ENCODE measurements at places on chromosomes 13 and 19. TPM values are rescaled to one million over a fixed set of nuclear protein-coding genes. Genes with fewer than 3 reads are reported as not detected.

GRCh38 chr19:17164639-17165038 is 50.5 kb upstream of the USE1 start:
- DNase-seq, result no peak
- peaks cover 42% of the 10 kb centered on the region for H3K36me3 ChIP-seq
- no peak overlapping the region for H3K4me3 ChIP-seq
- H3K27me3 ChIP-seq, result no peaks in the 10 kb centered on the region

DNA sequence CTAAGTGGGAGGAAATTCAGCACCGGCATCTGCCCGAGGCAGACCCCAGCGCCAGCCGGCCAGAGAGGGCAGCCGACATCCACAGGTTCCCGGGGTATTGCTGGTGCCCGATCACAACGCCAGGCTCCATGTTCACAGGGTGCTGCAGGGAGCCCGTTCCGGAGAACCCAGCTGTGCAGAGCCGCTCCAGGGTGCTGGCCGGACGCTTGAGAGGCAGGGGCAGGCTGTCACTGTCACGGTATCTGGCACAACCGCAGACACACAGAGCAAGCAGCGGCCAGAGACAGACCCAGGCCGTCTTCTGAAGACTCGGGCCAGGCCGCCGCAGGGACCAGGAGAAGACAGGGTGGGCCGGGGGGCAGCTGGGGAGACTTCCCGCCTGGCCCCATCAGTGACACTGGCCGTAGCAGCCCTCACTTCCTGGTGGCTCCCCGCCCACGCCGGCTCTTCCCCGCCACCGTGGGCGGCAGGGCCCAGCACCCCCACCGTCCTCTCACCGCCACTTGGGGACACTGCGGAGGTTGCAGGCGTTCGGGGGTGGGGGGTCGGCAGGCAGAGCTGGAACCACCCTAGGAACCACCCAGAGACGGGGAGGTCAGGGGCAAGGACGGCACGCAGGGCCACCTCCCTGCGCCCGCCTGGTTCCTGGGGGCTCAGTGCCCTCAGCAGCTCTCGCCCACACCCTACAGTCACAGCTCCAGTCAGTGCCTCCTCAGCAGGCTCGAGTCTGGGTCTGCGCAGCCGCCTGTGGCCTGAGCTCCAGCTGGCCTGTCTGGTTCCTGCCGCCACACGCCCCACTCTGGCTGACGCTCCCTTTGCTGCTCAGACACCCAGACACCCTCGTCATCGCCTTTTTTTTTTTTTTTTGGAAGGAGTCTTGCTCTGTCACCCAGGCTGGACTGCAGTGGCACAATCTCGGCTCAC is 3.8 kb downstream of the RNF126 start:
- H3K27ac ChIP-seq, result peak overlapping the region; percentile 96
- peaks cover 64% of the 10 kb centered on the region for H3K4me1 ChIP-seq
- DNase-seq, result peak; percentile 44
- peak overlapping the region; percentile 83 for H3K4me3 ChIP-seq
- peaks cover 6% of the 10 kb centered on the region for H3K36me3 ChIP-seq
- no peaks in the 10 kb centered on the region for H3K27me3 ChIP-seq

The MRPL57 gene
- total RNA-seq, result 22.8 TPM

GRCh38 chr13:62130062-62130970 is 714.7 kb upstream of the PCDH20 start:
- H3K4me3 ChIP-seq, result no peak overlapping the region
- H3K27me3 ChIP-seq, result no peaks in the 10 kb centered on the region
- no peaks in the 10 kb centered on the region for H3K36me3 ChIP-seq
- DNase-seq, result no peak
- no peaks in the 10 kb centered on the region for H3K4me1 ChIP-seq

GRCh38 chr13:99995104-99995588 is 13.6 kb downstream of the ZIC2 start:
- no peak for DNase-seq
- no peaks in the 10 kb centered on the region for H3K36me3 ChIP-seq
- peaks cover 12% of the 10 kb centered on the region for H3K4me1 ChIP-seq
- H3K27ac ChIP-seq, result no peak overlapping the region

DNA sequence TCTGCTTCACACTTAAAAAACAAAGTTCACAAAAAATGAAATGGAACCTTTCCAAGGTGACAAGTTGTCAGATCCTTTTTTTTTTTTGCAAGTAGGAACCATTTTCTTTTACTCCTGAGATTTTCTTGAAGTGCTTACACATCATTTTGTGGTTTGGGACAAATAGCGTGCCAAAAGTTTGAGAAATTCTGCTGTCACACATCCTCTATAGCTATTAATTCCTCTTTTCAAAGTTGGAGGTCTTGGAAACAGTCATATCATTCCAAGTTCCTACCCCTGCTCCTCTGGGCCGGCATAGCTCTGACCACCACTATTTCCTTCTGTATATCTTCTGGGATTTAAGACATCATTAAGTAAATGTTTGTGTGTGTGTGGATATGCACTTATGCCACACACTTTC is 421.6 kb upstream of the SLC10A2 start:
- no peaks in the 10 kb centered on the region for H3K36me3 ChIP-seq
- no peak for DNase-seq
- H3K27ac ChIP-seq, result no peak overlapping the region
- H3K4me3 ChIP-seq, result no peak overlapping the region
- no peaks in the 10 kb centered on the region for H3K4me1 ChIP-seq

DNA sequence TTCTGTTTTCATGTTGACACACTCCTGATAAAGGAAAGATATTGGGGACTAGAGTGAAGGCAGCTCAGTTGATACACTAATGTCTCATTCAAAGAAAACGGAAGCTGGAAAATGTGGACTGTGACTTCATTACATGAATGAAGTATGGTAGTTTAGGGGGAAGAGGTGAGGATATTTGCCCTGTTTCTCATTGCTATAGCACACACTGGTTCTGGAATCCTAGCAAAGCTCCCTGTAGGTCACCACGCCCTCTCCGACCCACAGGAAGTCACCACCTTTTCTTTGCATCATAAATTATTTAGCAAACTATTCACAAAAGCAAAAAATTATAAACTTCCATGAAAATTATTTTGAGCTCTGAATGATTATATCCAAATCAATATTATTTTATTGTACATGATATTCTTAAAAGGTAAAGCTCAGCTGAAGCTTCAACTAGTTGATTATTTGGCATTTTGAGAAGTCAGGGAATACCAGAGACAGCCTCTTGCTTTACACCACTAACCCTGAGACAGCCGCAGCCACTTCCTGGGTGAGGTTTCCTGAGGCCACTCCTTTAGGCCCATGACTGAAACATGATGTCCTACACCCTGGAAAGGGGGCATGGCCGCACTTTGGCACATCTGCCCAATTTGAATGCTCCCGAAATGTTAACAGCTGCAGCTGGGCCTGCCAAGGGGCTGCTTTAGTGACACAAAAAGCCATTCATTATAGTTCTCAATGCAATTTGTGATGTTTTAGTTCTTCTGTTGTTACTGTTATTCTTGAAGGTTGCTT is 50.0 kb upstream of the WDFY2 start:
- no peaks in the 10 kb centered on the region for H3K27me3 ChIP-seq
- H3K4me3 ChIP-seq, result no peak overlapping the region
- H3K27ac ChIP-seq, result peak overlapping the region; percentile 31

The IL12RB1 gene
- 42.1 TPM for total RNA-seq

GRCh38 chr19:6888967-6889366 is 1.6 kb downstream of the ADGRE1 start:
- H3K27ac ChIP-seq, result no peak overlapping the region
- no peaks in the 10 kb centered on the region for H3K36me3 ChIP-seq
- no peak overlapping the region for H3K4me3 ChIP-seq

DNA sequence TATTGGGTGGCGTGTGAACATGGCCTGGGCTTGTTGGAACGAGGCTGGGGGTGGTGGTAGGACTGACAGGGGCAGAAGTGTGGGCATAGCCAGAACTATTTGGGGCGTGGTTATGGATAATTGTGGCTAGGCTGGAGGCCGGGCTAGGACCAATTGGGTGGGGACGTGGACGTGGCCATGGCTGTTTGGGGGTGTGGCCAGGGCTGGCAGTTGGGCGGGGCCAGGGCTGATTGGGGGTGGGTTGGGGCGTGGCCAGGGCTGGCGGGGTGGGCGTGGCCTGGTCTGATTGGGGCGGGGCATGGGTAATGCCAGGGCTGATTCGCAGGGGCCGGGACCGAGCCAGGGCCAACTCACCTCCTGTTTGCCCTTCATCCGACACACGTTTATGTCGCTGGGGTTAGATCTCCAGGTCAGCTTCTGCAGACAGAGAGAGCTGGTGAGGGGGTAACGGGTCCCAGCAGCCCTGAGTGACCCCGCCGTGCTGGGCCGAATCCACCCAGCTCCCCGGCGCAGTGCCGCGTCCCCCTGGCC is 2.8 kb downstream of the SEMA6B start:
- H3K36me3 ChIP-seq, result no peaks in the 10 kb centered on the region
- H3K27ac ChIP-seq, result no peak overlapping the region
- no peaks in the 10 kb centered on the region for H3K4me1 ChIP-seq
- no peak for DNase-seq

GRCh38 chr19:57269515-57270250 is 10.6 kb upstream of the ZNF460 start:
- no peak overlapping the region for H3K4me3 ChIP-seq
- DNase-seq, result no peak
- no peaks in the 10 kb centered on the region for H3K36me3 ChIP-seq
- no peak overlapping the region for H3K27ac ChIP-seq
- no peaks in the 10 kb centered on the region for H3K4me1 ChIP-seq

DNA sequence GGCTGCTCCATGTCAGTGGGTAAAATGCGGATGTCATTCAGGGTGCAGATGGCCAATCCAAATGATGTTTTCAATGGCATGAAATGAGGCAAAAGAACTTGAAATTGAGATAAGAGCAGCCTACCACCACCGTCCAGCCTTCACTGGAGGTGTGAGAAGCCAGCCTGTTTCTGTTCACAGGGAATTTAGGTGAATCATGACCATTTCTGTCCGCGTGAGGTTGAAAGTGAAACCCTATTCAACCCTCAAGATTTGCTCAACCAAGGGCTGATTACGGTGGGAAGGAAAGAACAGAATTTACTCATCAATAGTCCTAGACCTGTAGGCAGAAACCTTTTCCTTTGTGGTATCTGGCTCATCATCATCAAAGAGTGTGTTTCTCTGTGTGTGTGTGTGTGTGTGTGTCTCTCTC is 370.7 kb downstream of the COG6 start:
- peaks cover 15% of the 10 kb centered on the region for H3K4me1 ChIP-seq
- no peaks in the 10 kb centered on the region for H3K27me3 ChIP-seq
- no peak overlapping the region for H3K27ac ChIP-seq
- DNase-seq, result peak; percentile 49
- peak overlapping the region; percentile 50 for H3K4me3 ChIP-seq
- H3K36me3 ChIP-seq, result no peaks in the 10 kb centered on the region

DNA sequence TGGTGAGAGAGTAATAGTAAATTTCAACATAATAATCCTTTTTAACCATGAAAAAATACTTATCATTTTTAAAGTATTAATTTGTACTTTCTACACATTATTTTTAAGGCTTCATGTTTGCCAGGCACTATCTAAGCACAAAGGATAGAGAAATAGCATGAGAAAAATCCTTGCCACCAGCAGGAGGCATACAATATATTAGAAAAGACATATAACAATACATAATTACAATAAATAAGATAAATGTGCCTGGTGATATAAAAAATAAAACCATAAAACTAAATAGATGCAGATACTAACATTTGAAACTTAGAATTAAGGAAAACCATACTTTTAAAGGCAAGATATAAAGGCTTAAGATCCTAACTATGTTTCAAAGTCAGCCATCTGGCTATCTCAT is 1256.4 kb downstream of the DIAPH3 start:
- no peak overlapping the region for H3K4me3 ChIP-seq
- H3K36me3 ChIP-seq, result no peaks in the 10 kb centered on the region
- no peaks in the 10 kb centered on the region for H3K4me1 ChIP-seq
- DNase-seq, result no peak
- no peak overlapping the region for H3K27ac ChIP-seq

DNA sequence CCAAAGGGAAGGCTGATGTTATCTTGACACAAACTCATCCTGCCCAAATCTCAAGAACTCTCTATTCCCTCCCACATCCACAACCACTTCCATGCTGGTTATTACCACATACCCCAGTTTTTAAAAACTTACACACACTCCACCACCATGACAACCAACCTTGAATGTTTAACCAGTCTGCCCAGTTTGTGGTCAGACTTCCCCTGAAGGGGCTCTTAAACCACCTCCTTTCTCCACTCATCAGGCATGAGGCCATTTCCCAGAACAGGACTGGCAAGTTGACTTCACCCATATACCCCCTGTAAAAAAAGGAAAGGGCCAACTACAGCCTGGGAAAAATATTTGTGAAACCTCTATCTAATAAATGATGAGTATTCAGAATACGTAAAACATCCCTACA is 12.4 kb upstream of the ZSCAN4 start:
- no peaks in the 10 kb centered on the region for H3K4me1 ChIP-seq
- no peak overlapping the region for H3K4me3 ChIP-seq
- no peak for DNase-seq
- H3K27me3 ChIP-seq, result no peaks in the 10 kb centered on the region
- no peak overlapping the region for H3K27ac ChIP-seq
- no peaks in the 10 kb centered on the region for H3K36me3 ChIP-seq

The THSD1 gene
- 0.87 TPM for total RNA-seq

DNA sequence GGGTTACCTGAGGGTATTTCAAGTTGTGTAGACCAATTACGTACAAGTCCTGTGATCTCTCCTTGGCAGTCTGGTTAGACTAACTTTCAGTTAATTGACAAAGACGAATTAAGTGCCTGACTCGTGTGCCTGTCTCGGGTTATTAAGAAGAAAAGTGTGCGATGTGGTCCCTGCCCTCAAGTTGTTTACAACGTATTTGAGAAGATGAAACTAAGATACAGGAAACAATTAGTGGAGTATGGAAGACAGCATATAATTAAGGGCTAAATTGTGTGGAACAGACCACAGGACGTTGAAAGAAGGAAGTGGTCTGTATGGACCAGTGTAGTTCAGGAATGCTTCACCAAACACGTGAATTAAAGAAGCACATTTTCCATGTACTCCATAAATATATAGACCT is 49.2 kb downstream of the KLF5 start:
- H3K4me1 ChIP-seq, result no peaks in the 10 kb centered on the region
- no peak for DNase-seq
- H3K27ac ChIP-seq, result no peak overlapping the region
- H3K27me3 ChIP-seq, result no peaks in the 10 kb centered on the region

The LRFN3 gene
- 16.3 TPM for total RNA-seq

The CYP2F1 gene
- not detected for total RNA-seq

The ZNF470 gene
- total RNA-seq, result 5.0 TPM

DNA sequence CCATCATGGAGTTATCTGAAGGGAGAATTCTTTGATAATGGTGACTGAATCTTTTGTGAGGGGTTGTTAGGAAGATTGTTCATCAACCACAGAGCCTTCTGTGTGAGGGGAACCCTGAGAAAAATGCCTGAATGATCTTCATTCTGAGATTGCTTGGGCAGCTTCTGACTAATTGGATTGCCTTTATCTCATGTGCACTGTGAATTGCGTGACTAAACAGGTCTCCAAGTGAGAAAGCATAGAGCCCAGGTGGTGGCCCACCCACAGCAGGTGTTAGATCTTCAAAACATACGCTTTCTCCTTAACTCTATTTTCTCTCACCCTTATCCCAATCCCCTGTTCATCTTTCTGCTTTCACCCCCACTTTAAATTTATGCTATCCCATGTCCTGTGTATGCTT is 58.3 kb downstream of the DOCK9 start:
- no peak overlapping the region for H3K27ac ChIP-seq
- peaks cover 16% of the 10 kb centered on the region for H3K36me3 ChIP-seq
- no peaks in the 10 kb centered on the region for H3K27me3 ChIP-seq
- no peak overlapping the region for H3K4me3 ChIP-seq
- DNase-seq, result no peak
- peaks cover 18% of the 10 kb centered on the region for H3K4me1 ChIP-seq

GRCh38 chr13:106594980-106595379 is 27.0 kb upstream of the ARGLU1 start:
- no peak for DNase-seq
- H3K4me3 ChIP-seq, result no peak overlapping the region
- no peak overlapping the region for H3K27ac ChIP-seq
- H3K36me3 ChIP-seq, result no peaks in the 10 kb centered on the region
- peaks cover 4% of the 10 kb centered on the region for H3K4me1 ChIP-seq
- H3K27me3 ChIP-seq, result no peaks in the 10 kb centered on the region

The MEIOSIN gene
- total RNA-seq, result not detected
